HuH-7.5 (cell line): ENCODE measurements at places on chromosomes 2 and 18.

- no peak for DNase-seq
Observed at GRCh38 chr2:229511524-229511923, 202.8 kb downstream of the DNER start.

GRCh38 chr18:62781893-62782292 lies 66.6 kb downstream of the PHLPP1 start:
- no peak for DNase-seq

- no peak for DNase-seq
Observed at GRCh38 chr2:239884875-239885274, 140.3 kb downstream of the NDUFA10 start.

DNA sequence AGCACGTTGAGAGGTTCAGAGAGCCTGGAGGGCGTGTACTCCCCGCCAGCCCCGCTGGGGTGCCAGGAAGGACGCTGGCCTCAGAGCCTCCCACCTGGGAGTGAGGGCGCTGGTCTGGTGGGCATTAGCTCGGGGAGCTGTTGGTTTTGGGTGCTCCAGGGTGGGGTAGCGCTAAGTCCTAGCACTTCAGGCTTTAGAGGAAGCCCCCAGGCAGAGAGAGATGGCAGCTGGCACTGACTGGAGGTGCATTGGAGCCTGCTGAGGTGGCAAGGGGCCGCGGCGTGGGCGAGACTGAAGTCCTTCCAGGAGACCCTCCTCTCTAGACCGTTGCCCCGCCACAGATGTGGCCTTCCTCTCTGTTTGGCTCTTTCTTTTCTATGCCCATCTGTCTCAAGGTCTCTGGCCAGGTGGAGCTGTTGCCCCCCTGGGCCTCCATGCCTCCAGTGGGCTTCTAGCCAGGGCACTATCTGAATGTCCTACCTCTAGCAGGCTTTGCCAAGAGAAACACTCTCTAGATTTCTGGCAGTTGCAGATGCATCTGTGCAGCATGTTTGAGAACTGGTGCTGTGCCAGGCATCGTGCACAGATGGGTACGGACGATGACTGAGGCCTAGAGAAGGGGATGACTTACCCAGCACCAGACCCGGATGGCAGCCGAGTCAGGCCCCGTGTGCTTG lies 6.6 kb downstream of the CAPN10 start:
- no peak for DNase-seq

GRCh38 chr18:36454245-36454644 lies 156.7 kb downstream of the FHOD3 start:
- DNase-seq: no peak

DNA sequence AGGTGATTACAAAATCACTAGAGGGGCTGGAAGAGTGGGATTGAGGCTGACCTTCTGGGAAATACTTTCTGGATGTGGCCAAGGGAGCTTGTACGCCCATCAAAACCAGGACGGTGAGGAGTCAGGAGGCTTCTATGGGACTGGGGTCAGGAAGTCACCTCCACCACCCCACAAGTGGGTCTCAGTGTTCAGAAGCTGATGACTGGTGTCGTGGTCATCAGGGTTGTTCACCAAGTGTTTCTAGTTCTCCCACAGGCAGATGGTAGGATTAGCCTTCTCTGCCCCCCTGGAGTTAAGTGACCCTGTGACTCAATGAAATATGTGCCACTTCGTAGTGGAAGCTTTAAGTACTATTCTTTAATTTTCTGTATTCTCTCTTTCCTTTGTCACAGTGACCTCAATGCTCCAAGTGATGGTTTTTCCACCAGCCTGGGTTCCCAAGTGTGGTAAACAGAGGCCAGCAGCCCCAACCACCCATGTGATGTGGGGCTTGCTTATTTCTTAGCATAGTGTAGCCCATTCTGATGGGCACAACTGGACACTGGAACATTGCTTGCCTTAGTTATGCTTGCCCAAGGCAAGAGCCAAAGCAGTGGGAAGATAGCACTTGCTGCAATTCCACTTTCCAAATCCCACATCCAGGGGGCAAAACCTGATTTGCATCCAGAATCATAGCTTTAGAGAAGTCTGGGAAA lies 258.8 kb downstream of the CYP26B1 start:
- no peak for DNase-seq

DNA sequence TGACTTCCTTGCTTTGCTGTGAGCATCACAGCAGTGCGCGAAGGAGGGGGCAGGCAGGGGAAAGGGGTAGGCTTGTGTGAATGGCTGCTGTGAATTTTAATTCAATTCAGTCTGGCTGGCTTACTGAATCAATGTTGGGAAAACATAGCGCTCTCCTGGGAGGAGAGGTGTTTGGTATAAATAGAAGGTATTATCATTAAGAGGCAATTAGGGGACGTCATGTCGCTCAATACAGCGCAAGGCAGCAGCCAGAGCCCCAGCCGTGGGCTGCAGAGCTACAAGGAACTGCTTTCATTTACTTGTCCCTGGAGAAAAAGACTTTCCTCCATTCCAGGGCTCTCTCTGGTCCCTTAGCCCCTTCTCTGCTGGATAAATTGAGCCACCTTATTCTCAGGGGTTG lies 181.4 kb upstream of the MSH6 start:
- no peak for DNase-seq

DNA sequence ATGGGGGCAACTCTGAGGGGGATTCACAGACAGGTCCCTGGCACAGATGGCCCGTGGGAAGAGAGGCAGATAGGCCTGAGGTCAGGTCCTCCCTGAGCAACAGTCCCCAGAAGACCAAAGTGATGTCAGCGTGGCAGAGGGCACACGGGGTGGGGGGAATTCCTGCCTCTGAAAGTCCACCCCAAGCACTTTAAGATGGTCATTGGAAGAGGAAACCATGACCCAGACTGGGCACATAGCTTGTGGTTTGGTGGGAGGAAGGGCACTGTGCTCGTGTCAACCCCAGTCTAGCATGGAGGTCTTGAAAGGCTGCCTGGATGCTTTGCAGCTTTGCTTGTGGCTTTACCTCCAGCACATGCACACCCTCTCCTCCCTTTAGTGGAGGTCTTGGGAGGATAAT lies 38.0 kb upstream of the SIX2 start:
- DNase-seq: no peak

DNA sequence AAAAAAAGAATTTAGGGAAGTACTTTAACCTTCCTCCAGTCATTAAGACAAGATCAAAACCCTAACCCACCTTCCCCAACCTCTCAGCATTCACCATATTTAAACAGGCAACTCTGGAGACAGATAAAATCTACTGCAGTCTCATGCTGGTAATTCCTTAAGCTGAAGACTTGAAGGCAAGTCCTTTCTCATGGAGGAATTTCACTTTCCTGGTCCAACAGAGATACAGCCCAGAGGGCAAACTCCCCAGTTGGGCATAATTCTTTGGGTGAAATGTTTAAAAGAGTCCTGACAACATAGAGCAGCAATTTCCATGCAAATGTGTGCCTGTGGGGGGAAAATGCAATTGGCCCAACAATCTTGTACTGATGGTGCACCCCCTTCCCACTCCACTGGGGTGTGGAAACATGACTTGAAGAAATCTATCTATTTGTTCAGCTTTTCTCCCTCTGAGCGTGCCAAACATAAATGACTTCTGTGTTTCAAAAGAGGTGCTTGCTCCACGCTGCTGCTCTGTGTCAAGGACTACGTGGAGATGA lies 131.8 kb upstream of the HNRNPA3 start:
- no peak for DNase-seq

DNA sequence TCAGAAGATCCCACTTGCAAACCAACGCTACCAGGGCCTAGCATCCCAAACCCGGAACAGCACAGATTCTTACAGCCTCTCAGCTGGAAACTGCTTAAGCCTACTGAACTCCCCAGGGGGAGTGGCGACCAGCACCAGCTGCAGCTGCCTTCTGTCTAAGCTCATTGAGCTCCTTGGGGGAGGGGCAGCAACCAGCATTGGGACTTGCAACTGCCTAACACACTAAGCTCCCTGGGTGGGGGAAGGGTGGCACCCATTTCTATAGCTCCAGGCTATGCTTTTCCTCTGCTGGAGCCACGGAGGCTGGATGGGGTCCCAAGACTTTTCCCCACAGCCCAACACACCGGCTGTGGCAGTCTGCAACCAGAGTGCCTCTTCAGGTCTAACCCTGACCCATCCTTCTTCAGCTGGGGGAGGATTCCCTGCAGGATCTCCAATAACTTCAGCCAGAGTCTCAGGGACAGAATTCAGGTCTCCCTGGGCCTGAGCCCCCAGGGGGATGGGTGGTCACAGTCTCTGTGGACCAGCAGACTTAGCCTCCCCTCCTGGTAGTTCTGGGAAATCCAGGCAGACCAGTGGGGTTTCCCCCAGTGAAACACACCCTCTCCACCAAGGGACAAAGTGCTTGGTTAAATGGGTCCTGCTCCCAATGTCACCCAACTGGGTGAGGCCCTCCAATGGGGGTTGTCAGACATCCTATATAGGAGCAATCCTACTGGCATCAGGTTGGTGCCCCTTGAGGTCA lies 45.9 kb upstream of the ITGA4 start:
- DNase-seq: no peak

- no peak for DNase-seq
Observed at GRCh38 chr18:8749492-8749891, 44.1 kb downstream of the MTCL1 start.

GRCh38 chr2:209138079-209138478 lies 285.8 kb upstream of the MAP2 start:
- no peak for DNase-seq

DNA sequence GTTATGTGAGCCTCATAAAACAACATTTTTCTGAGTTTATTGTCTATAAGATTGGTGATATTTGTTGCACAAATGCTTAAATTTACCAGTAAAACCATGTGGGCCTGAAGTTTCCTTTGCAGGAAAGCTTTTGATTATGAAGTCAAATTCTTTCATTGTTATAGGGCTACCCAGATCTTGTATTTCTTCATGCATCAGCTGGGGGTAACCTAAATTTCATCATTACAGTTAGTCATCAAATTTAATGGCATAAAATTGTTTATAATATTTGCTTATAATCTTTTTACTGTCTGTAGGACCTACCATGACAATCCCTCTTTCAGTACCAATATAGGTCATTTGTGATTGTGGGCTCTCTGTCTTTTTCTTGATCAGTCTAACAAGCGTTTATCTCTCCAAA lies 47.8 kb downstream of the SMAD2 start:
- DNase-seq: no peak

DNA sequence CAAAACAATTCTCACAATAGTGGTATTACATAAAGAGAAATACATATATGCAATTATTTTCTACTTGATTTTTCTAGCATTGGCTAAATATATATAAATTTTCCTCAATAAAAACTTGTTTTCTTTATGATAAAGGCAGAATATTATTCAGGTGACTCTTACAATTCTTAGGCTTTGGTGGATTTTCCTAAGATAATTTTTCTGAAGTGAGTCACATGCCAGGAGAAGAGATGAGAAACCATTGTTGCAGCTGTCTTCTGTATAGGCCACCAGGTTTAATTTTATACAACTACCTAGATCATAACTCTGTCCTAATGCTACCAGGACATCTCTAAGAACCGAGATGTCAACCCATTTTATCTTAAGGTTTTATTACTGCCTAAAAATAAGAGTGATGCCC lies 552.4 kb upstream of the CDH2 start:
- no peak for DNase-seq

GRCh38 chr18:11343096-11343495 lies 193.7 kb upstream of the PIEZO2 start:
- DNase-seq: no peak

GRCh38 chr18:75285876-75286275 lies 75.3 kb downstream of the TSHZ1 start:
- no peak for DNase-seq

- DNase-seq: no peak
Observed at GRCh38 chr2:13052547-13052946, 335.8 kb downstream of the TRIB2 start.

- DNase-seq: no peak
Observed at GRCh38 chr2:228224410-228224809, 42.9 kb upstream of the SPHKAP start.

DNA sequence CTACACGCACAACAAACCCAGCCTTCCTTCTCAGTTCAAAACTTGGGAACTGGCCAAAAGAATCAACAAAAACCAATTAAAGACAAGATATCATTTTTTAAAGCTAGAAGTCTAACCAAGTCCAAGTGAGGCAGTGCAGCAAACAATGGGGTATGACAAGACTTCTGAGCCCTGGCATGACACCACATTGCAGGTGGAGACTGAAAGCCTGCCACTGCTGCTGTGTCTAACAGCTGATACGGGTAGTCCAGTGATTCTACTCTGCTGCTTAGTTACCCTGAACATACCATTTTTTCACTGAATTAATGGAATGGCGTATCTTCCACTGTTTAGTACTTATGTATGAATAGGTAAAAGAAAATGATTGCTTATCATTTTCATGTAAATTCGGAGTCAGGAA lies 47.4 kb upstream of the KIDINS220 start:
- DNase-seq: no peak

DNA sequence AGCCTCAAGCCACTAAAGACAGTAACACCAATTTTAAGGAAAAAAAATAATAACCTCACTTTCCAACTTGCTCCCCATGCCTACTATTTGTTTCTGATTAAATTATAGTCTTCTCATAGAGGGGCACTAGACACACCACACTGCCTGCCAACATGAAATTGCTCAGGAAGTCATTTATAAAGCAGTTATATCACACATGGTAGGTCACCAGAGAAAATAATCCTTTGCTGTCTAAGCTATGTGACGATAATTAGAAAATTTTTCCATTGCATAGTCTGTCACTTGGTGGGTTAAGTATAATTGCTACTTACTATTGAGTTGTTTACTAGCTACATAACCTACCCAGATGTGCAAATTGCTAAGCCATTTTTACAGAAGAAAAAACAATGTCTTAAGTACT lies 85.2 kb downstream of the INO80D start:
- no peak for DNase-seq

DNA sequence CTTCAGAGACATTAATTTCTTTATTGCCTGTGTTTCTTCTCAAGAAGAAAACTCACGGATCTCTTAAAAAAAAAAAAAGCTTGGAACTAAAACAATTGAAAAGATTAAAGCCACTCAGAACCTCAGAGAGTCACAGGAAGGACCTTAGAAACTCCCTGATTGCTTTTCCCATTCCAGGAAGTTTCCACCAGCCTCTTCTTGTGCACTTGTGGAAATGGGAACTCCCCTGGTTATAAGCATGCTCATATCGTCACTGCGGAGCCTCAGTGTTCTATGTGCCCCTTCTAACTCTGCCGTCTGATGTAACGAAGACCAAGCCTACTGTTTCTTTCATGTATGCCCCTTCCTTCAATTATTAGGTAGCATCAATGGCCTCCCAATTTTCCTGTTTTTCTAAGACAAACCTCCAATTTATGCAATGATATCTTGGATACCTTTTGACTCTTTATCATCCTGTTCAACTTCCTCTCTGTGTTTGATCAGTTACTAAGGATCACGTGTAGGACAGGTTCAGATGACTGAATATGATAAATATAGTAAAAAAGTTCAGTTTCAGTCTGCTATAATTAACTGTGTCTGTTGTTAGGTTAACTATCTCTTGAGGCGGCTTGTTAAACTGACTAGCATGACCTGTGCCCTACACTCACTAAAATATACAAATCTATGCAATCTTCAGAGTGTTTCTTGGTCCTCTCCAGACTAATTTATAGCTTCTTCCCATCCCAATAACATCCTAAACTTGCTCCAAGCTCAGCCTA lies 593.7 kb upstream of the CHAC2 start:
- no peak for DNase-seq

DNA sequence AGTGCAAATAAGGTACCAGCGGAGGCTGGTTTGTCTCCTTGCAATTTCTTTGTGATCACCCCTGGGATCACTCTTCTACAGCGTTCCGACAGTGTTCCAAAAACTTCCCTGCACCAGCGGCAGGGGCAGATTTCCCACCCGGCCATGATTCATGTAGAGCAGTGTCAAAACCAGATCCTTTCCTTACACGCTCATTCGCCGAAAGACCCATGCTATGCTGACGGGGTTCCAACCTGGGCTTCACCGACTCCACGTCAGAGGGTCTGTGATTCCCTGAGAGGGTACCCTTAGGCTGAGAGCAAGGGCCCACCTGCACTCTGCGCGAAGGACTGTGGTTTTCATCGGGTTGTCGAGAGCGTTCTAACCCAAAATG lies 423 bp upstream of the TTC27 start:
- no peak for DNase-seq
